ENCODE measurements at places on chromosomes 1 and 21.

DNA sequence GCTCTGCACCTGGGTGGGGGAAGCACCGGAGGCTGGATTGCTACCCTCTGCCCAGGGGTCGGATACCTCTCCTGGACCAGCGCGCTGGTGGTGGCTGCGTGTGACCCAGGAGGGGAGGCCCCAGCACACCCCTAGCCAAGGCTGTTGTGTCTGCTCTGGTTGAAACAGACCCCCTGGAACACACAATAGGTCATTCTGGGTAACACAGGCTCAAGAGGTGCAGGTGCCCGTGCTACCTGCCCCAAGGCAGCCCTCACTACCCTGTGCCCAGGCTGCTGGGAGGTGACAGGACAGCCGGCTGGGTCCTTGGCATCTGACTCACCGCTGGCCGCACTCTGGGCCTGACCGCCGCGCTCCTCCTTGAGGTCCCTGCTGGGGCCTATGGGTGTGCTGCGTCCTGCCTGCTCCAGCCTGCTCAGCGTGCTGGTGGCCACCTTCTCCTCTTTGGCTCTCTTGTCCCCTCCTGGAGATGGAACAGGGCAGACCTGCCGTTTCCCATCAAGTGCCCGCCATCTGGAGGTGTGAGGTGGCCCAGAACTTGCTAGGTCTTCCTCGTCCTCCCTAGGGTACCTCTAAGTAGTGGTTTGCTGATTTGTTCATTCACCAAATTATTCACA lies 30.0 kb downstream of the ZBTB17 start:
- DNase-seq = no peak

DNA sequence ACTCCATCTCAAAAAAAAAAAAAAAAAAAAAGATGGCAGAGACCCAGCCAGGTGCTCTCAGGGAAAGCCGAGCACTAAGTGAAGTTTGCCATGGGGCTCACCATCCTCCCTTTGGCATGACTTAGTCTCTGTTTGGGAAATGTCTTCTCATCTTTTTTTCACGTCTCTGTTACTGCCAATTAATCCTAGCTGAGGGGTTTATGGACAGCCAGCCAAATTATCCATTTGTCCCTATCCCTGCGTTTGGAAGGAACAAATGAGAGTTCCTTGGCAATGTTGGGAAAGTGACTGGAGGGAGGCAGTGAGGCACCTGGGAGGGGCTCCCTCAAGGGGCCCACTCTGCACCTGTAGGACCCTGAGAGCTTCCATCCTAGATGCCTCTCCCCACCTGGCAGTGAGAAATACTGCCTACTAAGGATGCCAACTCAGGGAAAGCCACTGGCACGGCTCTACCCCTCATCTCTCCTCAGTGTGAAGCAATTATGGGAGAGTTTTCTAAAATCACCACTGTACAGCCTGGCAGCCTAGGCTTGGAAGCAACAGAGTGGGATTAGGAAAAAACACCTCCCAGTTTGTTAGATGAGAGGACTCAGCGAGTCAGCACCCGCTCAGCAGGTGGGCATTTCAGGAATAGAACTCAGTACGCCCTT lies 19.8 kb upstream of the SLC2A7 start:
- no peak for DNase-seq

DNA sequence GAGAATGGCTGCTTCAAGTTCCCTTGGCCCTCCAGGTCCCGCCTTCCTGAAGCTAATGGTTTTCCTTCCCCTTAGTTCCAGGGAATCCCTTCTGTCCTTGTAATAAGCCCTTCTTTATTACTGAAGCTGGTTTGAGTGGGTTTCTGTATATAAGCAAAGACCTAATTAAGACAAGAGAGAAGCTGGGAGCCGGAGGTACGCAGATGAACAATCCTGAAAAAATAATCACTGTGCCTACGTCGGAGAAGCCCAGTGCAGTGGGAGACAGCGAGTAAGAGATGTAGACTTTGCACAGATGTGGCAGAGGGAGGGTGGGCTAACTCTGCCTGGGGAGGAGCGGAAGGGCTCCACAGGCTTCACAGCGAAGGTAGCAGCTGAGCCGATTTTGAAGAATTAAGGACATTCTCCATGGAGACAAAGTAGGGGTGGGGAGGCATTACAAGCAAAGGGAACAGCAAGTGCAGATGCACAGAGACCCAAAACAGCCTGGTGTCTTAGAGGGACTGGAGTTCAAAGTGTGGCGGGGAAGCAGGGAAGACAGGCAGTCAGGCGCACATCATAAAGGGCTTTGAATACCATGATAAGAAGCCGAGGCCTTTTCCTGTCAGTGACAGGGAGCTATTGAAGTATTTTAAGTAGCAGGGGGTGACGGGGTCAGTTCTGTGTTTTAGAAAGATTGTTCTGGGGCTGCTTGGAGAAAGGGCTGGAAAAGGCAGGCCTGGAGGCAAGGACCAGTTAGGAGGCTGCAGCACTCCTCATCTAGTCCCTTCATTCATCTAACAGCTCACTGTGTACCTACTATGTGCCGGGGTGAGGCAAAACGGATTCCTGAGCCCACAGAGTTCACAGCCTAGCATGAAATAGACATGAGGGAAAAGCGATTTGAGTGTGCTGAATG lies 6.5 kb downstream of the RIMS3 start:
- no peak for DNase-seq

DNA sequence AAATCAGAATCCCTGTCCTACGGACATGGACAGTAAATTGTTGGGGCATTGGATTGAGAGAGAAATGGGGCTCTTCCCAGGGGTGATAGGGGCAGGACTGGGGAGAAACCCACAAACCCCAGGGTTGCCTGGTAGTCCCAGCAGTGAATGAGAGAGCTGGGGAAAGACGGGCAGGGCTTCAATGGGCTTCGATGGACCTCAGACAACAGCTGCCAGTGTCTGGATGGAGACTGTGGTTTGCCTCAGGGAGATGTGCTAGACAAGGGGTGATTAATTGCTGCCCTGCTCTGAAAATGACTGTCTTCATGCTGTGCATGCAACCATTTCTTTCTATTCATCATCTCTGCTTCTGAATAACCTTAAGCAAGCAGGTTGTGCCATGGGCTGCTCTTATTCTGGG lies 7.4 kb downstream of the GPR25 start:
- no peak for DNase-seq

GRCh38 chr1:89631816-89632656 lies 884 bp upstream of the LRRC8C start:
- DNase-seq = peak; percentile 64

- no peak for DNase-seq
Measured at GRCh38 chr1:58689167-58689566, 10.7 kb downstream of the MYSM1 start.

GRCh38 chr1:28494737-28495136 lies 11.1 kb upstream of the RCC1 start:
- DNase-seq = no peak

- DNase-seq = no peak
Measured at GRCh38 chr1:221709854-221710253, 32.0 kb downstream of the DUSP10 start.

DNA sequence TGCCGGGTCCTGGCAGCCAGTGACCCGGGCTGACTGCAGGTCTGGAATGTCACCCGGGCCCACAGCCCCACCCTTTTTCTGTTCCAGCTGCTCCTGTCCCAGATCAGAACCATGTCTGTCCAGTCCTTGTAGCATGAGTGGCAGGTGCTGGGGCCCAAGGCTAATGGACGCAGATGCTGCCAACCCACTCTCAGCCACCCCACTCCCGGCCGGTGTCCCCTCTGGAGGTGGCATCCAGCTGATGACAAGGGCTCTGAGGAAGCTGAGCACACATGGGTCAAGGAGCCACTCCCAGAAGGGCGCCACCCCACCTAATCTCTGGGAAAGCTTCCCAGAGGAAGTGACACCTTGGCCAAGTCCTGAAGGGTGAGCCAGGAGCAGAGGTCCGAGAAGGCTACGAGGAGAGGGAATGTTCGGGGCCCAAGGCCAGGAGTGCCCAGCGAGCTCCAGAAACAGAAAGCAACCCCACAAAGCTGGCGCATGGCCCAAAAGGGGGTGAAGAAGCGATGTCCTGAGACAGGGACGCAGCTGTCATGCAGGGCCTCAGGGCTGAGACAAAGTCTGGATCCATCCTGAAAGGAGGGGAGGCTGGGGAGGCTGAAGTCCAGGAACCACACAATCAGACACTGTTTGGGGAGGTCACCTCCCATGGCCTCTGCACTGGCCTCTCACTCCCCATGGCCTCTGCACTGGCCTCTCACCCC lies 39.5 kb downstream of the ACOT7 start:
- no peak for DNase-seq

DNA sequence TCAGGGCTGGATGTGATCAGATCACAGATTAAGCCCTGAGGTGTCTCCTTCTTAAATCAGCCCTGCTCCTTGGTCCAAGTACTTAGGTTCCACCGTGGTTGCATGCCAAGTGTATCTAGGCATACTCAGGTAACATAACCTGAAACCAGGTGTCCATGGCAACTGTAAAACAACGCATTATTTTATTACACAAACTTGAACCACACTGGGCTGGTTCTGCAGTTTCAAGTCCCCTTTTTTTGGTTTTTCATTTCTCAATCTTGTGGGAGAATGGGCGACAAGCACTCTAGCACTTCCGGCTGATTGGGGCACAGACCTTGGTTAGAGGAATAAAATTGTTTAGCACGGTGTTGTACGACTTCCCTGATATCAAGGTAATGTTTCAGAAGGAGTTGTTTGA lies 65.2 kb downstream of the GBP6 start:
- DNase-seq = no peak

DNA sequence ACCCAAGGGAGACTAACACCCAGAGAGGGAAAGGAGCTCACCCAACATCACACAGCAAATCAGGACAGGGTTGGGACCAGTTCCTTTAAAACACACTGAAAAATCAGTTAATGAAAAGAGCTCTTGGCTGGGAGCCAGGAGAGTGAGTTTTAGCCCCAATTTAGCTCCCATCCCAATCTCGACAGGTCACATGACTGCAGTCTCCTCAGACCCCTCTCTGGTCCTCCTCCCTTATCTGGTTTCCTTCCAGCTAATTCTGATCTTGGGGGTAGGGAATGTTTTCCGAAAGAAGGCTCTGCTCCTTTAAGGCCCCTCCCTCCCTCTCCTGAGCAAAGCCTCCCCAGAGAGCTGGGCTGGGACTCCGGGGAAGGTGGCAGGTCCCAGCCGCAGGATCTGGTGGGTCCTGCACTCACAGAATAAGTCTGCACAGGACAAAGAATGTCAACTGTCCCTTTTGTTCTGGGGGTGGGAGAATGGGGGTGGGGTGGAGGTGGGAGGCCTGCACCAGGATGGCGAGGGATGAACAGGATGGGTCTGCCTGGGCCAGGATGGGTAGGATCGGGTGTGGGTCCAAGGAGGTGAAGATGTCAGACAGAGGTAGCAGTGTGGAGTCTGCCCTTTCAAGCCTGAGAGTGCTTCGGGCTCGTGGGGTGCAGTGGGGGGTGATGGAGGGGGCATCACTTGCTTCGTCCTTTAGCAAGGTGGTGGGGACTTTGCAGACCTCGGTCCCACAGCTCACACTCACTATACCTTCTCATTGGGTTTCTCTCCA lies 57.3 kb upstream of the SSBP3 start:
- no peak for DNase-seq

- no peak for DNase-seq
Measured at GRCh38 chr1:166080277-166080966, 86.4 kb downstream of the FAM78B start.

DNA sequence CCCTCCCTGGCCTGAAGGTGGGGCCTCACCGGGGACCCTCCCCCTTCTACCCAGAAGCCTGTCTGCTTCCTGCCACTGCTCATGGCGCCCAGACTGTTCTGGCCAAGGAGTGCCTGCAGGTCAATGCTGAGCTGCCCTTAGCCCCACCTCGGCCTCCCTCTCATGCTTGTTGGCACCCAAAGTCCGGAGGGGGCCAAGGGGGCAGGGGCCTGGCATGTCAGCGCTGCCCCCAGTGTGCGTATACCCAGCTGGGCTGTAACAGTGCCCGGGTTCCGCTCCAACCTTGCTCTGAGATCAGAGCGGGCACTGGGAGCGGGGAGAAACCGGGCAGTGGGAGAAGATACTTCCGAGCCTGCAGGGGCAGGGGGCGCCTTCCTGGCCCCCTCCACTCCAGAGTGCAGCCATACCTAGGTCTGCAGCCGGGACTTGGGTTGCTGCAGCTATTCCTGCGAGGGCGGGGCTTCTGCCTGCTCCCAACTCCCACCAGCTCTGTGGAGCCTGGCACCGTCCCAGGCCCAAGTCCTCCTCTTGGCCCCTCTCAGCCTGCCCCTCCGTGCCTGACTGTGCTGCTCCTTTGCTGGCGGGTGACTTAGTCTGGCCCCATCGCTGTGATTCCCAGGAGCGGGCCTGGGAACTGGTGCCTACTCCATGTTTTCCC lies 21.4 kb upstream of the TGFB2 start:
- no peak for DNase-seq

DNA sequence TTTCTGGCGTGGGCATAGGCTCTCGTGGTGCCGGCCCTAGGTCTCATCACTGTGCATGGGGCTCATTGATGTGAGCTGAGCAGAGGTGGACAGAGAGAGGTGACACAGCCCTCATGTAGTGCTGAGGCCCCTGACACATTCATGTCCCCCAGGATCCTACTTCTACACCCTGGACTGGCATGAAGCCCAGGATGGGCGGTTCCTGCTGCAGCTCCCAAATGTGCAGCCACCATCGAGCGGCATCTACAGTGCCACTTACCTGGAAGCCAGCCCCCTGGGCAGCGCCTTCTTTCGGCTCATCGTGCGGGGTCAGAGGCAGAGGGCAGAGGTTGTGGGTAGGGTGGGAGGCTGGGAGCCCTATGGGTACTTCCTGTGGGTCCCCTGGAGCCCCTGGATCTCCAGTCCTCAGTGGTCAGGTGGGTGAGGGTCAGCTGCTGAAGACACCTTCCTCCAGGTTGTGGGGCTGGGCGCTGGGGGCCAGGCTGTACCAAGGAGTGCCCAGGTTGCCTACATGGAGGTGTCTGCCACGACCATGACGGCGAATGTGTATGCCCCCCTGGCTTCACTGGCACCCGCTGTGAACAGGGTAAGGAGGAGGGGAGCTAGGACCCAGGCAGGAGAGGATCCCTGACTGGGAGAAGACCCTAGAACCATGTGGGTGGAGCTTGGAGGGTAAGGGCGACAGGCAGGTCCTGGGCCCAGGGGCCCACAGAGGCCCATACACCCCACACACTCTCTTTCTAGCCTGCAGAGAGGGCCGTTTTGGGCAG lies 6.1 kb downstream of the TIE1 start:
- DNase-seq = no peak

DNA sequence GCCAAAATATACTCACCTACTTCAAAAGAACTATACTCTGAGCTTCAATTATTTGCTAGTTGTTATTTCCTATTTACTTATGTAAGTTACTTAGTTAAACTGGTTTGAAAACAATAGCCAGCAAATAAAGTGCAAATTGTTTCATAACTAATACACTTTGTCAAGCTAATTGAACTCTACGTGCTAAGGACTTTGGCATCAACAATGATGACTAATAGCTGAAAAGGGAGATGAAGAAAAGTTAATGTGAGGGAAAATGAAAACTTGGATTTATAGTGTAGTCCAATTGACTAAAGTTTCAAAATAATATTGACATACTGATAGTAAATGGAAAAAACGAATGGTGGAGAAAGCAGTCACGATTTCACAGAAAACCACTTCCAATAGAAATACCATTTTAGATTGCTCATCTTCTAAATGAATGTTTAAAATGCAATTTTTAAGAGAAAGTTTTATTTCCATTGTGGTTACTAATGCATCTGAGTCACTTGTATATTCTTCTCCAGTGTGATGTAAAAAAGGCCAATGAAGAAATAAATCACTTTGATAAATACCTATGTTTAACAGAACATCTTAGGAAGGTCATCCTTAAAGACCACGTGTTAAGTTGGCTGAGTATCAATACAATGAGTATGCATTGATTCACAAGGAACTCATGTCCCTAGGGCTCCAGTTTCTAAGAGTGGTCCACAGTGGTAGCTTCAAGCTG lies 455.2 kb downstream of the LTN1 start:
- no peak for DNase-seq

- peak; percentile 37 for DNase-seq
Measured at GRCh38 chr1:181128592-181129497, 40.3 kb downstream of the IER5 start.

Data from C1 segment of cervical spinal cord (tissue), 14 donors.